ENCODE measurements at places on chromosomes 4 and X. TPM values are rescaled to one million over a fixed set of nuclear protein-coding genes. Genes with fewer than 3 reads are reported as not detected.

Gene PHOX2B
- not detected for total RNA-seq

Gene MAGED4B
- 8.7 TPM for total RNA-seq

Gene MEPE
- total RNA-seq, result not detected

DNA sequence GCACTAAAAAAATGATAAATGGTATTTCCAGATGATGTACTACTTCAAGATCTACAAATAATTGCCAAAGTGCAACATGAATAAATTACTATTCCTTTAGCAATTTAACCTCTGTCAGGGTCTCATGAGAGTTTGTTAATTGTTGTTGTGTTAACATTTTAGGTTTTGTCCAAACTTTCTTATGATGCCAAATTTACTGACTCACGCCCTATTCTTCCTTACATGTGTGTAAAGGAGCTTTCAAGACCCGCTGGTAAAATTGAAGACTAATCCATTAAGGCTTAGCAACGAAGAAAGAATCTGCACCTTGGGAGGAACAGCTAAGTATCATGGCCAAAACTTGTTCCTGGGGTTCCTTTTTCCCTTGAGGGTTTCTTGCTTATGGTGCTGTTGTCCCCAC lies 252.7 kb upstream of the JADE1 start:
- DNase-seq, result no peak

DNA sequence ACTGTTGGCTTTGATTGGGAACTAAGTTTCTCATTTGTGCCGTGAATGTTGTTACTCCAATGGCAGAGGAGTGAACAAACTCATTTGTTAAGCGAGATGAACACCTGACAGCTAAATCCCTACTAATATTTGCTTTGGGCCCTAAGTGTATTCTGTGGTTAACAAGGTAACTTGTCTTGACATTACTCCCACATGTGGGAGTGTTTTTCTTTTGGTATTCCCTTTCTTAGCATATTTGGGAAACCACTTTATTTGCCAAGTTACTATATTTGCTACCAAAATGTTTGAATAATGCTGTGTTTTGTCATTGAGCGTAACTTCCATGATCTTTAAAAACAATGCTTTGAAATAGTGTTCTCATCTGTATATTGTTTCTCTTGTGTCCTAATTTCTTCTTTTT lies 82.5 kb downstream of the ARHGAP10 start:
- DNase-seq, result no peak

GRCh38 chrX:105221374-105221773 lies 880 bp upstream of the TEX13A start:
- DNase-seq, result no peak
